A549 treated with AZD2906 at 1 μM for 4 hours (cell line): ENCODE measurements at places on chromosomes 1 and 21. TPM values are rescaled to one million over a fixed set of nuclear protein-coding genes. Genes with fewer than 3 reads are reported as not detected.

The OPRD1 gene
- 0.01 to 0.07 TPM (median 0.02 TPM) in 5 replicates for total RNA-seq

The NAV1 gene
- total RNA-seq, result 4.2 to 7.5 TPM (median 6.0 TPM) in 5 replicates

The HDAC1 gene
- total RNA-seq, result 47.4 to 53.3 TPM (median 52.0 TPM) in 5 replicates

The TRIM67 gene
- 0.07 to 0.17 TPM (median 0.12 TPM) in 5 replicates for total RNA-seq

The GREM2 gene
- 0.06 to 0.12 TPM (median 0.09 TPM) in 5 replicates for total RNA-seq

The APOBEC4 gene
- total RNA-seq, result not detected in 5 replicates

The UBASH3A gene
- 0.07 to 0.22 TPM (median 0.12 TPM) in 5 replicates for total RNA-seq

The ELAPOR1 gene
- total RNA-seq, result 0.53 to 0.71 TPM (median 0.56 TPM) in 5 replicates

The FNDC5 gene
- total RNA-seq, result 0.18 to 0.64 TPM (median 0.32 TPM) in 5 replicates

The LY9 gene
- 0.12 to 0.23 TPM (median 0.15 TPM) in 5 replicates for total RNA-seq

The C1orf94 gene
- total RNA-seq, result 0.05 to 0.06 TPM (median 0.06 TPM) in 3 of 5 replicates, not detected in the others

The LCA5L gene
- total RNA-seq, result 0.81 to 1.5 TPM (median 1.0 TPM) in 5 replicates

The NID1 gene
- total RNA-seq, result 5.3 to 9.1 TPM (median 7.7 TPM) in 5 replicates

The HUNK gene
- 1.2 to 1.4 TPM (median 1.3 TPM) in 5 replicates for total RNA-seq

The RLF gene
- total RNA-seq, result 4.3 to 6.2 TPM (median 4.7 TPM) in 5 replicates

The OR6N1 gene
- total RNA-seq, result not detected in 5 replicates

The SOD1 gene
- total RNA-seq, result 372 to 422 TPM (median 381 TPM) in 5 replicates

The TRAPPC3 gene
- total RNA-seq, result 80.4 to 90.8 TPM (median 82.6 TPM) in 5 replicates

The HSF2BP gene
- 1.6 to 2.4 TPM (median 2.1 TPM) in 5 replicates for total RNA-seq

The TFF2 gene
- not detected in 5 replicates for total RNA-seq

The HPDL gene
- 2.5 to 3.8 TPM (median 3.2 TPM) in 5 replicates for total RNA-seq

The HSD3B2 gene
- total RNA-seq, result not detected in 5 replicates

The GUCA2A gene
- 0.13 TPM in 1 of 5 replicates, not detected in the others for total RNA-seq

The SPRR1A gene
- total RNA-seq, result not detected in 5 replicates

The RHBDL2 gene
- total RNA-seq, result 1.4 to 2.6 TPM (median 1.9 TPM) in 5 replicates

The HJV gene
- total RNA-seq, result not detected in 5 replicates

The CD1B gene
- not detected in 5 replicates for total RNA-seq

The LRIF1 gene
- total RNA-seq, result 16.0 to 21.8 TPM (median 17.1 TPM) in 5 replicates

The LCE2D gene
- not detected in 5 replicates for total RNA-seq

The RHD gene
- total RNA-seq, result not detected in 5 replicates

The OR10J1 gene
- total RNA-seq, result not detected in 5 replicates

The C1orf210 gene
- total RNA-seq, result 0.07 TPM in 1 of 5 replicates, not detected in the others

The PRAMEF26 gene
- total RNA-seq, result not detected in 5 replicates

The PERM1 gene
- total RNA-seq, result 0.10 to 0.19 TPM (median 0.13 TPM) in 5 replicates

The AMY2A gene
- not detected in 5 replicates for total RNA-seq

The CELA2B gene
- 0.14 to 0.16 TPM in 2 of 5 replicates, not detected in the others for total RNA-seq

The FCER1G gene
- 0.17 to 0.33 TPM in 2 of 5 replicates, not detected in the others for total RNA-seq

The CFH gene
- total RNA-seq, result 3.7 to 4.8 TPM (median 4.2 TPM) in 5 replicates

The ARHGAP30 gene
- total RNA-seq, result 0.07 to 0.09 TPM (median 0.07 TPM) in 5 replicates

The SELE gene
- total RNA-seq, result not detected in 5 replicates

The SAMD11 gene
- 14.0 to 25.0 TPM (median 23.6 TPM) in 5 replicates for total RNA-seq

The SUSD4 gene
- 0.40 to 1.1 TPM (median 0.62 TPM) in 5 replicates for total RNA-seq

The THEM5 gene
- total RNA-seq, result 0.06 TPM in 1 of 5 replicates, not detected in the others

The CELA3B gene
- not detected in 5 replicates for total RNA-seq

The CLCA4 gene
- not detected in 5 replicates for total RNA-seq

The NBPF4 gene
- 0.08 to 0.11 TPM (median 0.10 TPM) in 4 of 5 replicates, not detected in the other for total RNA-seq

The LRRC39 gene
- total RNA-seq, result 0.05 to 0.13 TPM (median 0.10 TPM) in 5 replicates

The CFHR3 gene
- 0.15 to 0.18 TPM (median 0.17 TPM) in 4 of 5 replicates, not detected in the other for total RNA-seq

The RAB3B gene
- 4.3 to 8.4 TPM (median 4.8 TPM) in 5 replicates for total RNA-seq

The SEMA6C gene
- total RNA-seq, result 1.2 to 2.4 TPM (median 1.8 TPM) in 5 replicates

The AZIN2 gene
- total RNA-seq, result 0.57 to 1.1 TPM (median 0.76 TPM) in 5 replicates

The SLFNL1 gene
- 0.02 to 0.05 TPM (median 0.05 TPM) in 3 of 5 replicates, not detected in the others for total RNA-seq

The PTPN7 gene
- 0.05 TPM in 1 of 5 replicates, not detected in the others for total RNA-seq

The GBP6 gene
- total RNA-seq, result not detected in 5 replicates

The PPCS gene
- 35.1 to 42.7 TPM (median 36.2 TPM) in 5 replicates for total RNA-seq

The CD84 gene
- not detected in 5 replicates for total RNA-seq

The KCNN3 gene
- total RNA-seq, result 0.03 to 0.06 TPM (median 0.05 TPM) in 5 replicates
